ENCODE measurements at places on chromosomes 6 and 20. TPM values are rescaled to one million over a fixed set of nuclear protein-coding genes. Genes with fewer than 3 reads are reported as not detected.

Gene SLC22A2
- not detected for total RNA-seq

Gene ACSS1
- total RNA-seq: 1.3 TPM

Gene FRS3
- 1.2 TPM for total RNA-seq

Gene BEND6
- 0.28 TPM for total RNA-seq

Gene SEL1L2
- not detected for total RNA-seq

Gene CENPW
- 22.8 TPM for total RNA-seq

Gene ADGRB3
- total RNA-seq: not detected

Gene CYP24A1
- total RNA-seq: 6.3 TPM

Gene WFDC12
- total RNA-seq: not detected

Gene EDN1
- total RNA-seq: 8.1 TPM

Gene TNXB
- total RNA-seq: 0.05 TPM

Gene ERVFRD-1
- total RNA-seq: not detected

Gene METTL24
- not detected for total RNA-seq

Gene SIRPB2
- 0.49 TPM for total RNA-seq

Gene NOX3
- not detected for total RNA-seq

Gene C2
- total RNA-seq: not detected

Gene ITPR3
- total RNA-seq: 67.6 TPM

Gene BTN3A1
- 6.2 TPM for total RNA-seq

Gene MLN
- not detected for total RNA-seq

Gene FRK
- total RNA-seq: 2.7 TPM

Gene PRICKLE4
- 0.28 TPM for total RNA-seq

Gene OOEP
- not detected for total RNA-seq

Gene CEP43
- 11.6 TPM for total RNA-seq

Gene SIRPB1
- 1.3 TPM for total RNA-seq

Gene DEF6
- 40.5 TPM for total RNA-seq

Gene GTSF1L
- total RNA-seq: not detected

Gene UNC5CL
- 0.28 TPM for total RNA-seq

Gene ATRN
- 22.6 TPM for total RNA-seq

Gene FAM83C
- 3.2 TPM for total RNA-seq

Gene GSTA3
- not detected for total RNA-seq

Gene ARMH2
- not detected for total RNA-seq

Gene GSTA2
- total RNA-seq: not detected

Gene TCP11
- total RNA-seq: not detected

Gene CALHM6
- total RNA-seq: 2.4 TPM

Gene SAMD3
- not detected for total RNA-seq

Gene ELOVL4
- 8.8 TPM for total RNA-seq

Gene SYCP2
- 0.21 TPM for total RNA-seq

Gene SLC24A3
- 0.09 TPM for total RNA-seq

Gene CTCFL
- not detected for total RNA-seq

Gene GRM4
- 0.07 TPM for total RNA-seq

Gene FNDC11
- total RNA-seq: 1.3 TPM

Gene DNMT3B
- total RNA-seq: 2.5 TPM

Gene RAET1E
- 16.3 TPM for total RNA-seq

Gene MEI4
- total RNA-seq: not detected

Gene CTAGE9
- total RNA-seq: not detected

Gene CD93
- total RNA-seq: under 0.01 TPM

Data from airway epithelial cell (primary cell).